ENCODE measurements at places on chromosomes 16 and 17. TPM values are rescaled to one million over a fixed set of nuclear protein-coding genes. Genes with fewer than 3 reads are reported as not detected.

ZMYND15 gene
- total RNA-seq = 0.23 TPM

KDM6B gene
- total RNA-seq = 17.7 TPM

MMP2 gene
- 211 TPM for total RNA-seq

MYH1 gene
- total RNA-seq = not detected

WDR45B gene
- total RNA-seq = 81.4 TPM

KRT15 gene
- 3.3 TPM for total RNA-seq

- DNase-seq = no peak
These were observed 220.7 kb downstream of the ENGASE start for GRCh38 chr17:79295307-79295706.

DNA sequence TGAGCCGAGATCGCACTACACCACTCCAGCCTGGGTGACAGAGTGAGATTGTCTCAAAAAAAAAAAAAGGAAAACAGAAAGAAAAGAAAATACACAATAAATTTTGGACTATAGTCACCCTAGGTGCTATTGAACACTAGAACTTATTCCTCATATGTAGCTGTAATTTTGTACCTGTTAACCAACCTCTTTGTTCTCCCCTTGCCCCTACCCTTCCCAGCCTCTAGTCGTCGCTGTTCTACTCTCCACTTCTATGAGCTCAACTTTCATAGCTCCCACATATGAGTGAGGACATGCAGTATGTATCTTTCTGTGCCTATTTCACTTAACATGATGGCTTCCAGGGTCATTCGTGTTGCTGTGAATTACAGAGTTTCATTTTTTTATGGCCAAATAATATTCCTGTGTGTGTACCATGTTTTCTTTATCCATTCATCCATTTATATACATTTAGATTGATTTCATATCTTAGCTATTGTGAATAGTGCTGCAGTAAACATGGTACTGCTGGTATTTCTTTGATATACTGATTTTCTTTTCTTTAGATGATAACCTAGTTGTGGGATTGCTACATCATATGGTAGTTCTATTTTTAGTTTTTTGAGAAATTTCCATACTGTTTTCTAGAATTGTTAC, 28.3 kb downstream of the VPS35L start:
- DNase-seq = no peak

- DNase-seq = no peak
These were observed 18.8 kb upstream of the GAA start for GRCh38 chr17:80082403-80083135.

DNA sequence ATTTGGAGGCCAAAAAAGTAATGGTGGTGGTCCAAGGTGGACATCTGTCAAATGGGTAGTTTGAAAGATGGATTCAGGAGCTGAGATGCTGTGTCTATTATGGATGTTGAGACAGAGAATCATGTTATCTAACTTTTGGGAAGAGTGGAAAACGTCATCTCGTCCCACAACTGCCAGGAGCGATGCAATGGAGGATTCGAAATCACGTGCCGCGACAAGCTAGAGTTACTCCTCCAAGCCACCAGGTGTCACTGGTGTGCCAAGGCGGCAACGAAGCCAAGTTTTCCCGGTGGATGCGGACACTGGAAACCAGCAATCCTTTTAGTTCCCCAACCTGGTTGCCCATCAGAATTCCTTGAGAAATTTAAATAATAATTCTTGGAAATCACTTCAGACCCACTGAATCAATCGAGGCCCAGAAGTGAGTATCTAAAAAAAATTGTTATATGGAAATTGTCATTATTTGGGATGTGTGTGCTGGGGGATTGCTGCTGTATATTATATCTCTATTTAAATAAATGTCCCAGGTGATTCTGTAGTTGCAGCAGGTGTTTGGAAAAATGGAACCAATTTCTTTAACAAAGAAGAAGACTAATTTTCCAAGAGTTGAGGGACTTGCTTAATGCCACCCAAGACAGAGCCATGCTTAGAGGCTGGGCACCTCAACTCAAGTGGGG, 206.1 kb downstream of the HAPSTR1 start:
- DNase-seq = no peak

DNA sequence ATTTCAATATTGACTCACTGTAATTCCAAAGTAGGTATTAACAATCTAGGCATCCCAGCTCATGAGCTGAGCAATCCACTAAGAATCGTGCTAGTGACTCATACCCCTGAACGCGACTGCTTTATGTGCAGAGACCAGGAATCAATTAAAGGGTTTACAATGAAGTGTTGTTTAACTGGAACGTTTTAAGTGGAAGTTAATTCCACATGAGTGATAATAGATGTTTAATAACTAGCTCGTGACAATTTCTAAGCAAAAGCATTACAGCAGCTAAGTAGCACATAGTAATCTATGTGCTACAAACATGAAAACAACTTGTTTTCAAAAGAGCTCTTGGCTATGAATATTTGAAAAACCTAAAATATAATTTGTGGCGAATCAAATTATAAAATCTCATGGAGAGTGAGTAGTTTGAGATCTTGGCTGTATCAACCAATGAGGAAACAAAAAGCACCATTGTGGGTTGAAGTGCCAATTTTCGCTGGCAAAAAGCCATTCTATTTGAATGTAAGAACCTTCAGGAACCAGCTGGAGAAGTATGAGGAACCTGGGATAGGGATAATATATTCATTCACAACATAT, 9.4 kb downstream of the GJC1 start:
- no peak for DNase-seq

GRCh38 chr17:78344666-78345065, 15.2 kb downstream of the SOCS3 start:
- no peak for DNase-seq

DNA sequence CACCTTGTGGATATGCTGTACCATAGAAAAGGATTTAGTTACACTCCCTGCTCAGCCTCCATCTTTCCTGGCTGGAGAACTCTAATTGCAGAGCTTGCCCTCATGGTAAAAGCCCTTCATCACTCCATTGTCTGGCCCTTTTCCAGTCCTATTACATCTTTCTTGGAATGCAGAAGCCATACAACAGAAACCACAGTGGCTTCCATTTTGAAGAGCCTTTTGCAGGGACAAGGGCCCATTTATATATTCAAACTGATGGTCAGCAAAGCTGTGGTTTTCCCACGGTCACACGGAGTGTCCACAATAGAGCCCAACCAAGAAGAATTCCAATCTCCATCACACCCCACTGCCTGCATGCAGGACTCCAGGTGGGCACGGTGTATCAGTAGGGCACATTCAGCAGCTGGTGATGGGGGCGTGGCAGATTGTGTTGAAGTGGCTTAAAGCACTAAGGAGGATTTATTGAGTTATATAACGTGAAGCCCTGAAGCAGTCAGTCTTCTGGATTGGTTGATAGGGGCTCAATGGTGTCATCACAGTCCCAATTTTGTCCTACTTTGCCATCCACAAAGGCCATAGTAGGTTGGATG, 20.3 kb downstream of the COPRS start:
- DNase-seq = no peak

GRCh38 chr16:51374346-51374745, 223.3 kb upstream of the SALL1 start:
- no peak for DNase-seq

GRCh38 chr17:721540-721937, 6.9 kb upstream of the VPS53 start:
- no peak for DNase-seq

DNA sequence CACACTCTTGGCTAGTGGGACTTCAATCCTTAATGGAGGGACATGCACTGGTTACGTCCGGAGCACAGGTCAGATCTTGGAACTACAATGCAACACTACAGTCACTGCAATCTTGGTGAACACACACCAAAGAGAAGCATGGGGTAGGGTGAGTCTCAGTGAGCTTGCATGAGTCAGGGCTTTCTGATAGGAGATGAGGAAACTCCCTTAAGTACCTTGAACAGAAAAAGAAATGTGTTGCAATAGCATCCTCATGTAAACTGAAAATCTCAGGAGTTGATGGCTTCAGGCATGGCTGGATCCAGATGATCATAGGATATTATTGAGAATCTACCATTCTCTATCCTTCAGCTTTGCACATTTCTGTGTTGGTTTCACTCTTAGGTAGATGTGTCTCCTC, 54.1 kb downstream of the CES1 start:
- DNase-seq = no peak

DNA sequence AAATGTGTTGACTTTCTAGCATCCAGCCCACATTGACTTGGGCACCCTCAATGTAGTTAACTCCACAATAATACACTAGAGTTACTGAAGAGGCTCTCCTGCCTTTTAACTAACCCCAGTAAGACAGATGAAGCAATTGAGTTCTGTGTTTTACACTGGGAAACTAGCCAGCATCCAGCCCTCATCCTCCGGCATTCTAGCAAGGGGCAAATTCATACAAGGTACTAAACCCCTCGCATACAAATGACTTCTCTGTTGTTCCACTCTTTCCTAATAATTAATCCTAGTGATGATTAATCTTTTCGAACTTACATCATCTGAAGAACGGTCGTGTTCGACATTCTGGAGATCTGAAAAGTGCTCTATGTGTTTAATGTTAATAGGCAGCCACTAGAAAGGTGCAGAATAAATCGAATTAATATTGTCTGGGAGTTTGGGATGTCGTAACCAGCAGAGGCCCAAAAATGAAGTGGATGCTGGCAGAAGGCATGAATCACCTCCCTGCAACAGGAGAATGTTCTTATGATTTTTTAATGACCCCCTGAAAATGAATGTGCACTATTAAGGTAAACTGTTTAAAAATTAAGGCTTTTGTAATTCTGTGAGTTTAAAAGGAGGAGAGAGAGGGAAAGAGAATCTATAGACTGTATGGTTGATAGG, 249.4 kb downstream of the SNX29 start:
- no peak for DNase-seq

DNA sequence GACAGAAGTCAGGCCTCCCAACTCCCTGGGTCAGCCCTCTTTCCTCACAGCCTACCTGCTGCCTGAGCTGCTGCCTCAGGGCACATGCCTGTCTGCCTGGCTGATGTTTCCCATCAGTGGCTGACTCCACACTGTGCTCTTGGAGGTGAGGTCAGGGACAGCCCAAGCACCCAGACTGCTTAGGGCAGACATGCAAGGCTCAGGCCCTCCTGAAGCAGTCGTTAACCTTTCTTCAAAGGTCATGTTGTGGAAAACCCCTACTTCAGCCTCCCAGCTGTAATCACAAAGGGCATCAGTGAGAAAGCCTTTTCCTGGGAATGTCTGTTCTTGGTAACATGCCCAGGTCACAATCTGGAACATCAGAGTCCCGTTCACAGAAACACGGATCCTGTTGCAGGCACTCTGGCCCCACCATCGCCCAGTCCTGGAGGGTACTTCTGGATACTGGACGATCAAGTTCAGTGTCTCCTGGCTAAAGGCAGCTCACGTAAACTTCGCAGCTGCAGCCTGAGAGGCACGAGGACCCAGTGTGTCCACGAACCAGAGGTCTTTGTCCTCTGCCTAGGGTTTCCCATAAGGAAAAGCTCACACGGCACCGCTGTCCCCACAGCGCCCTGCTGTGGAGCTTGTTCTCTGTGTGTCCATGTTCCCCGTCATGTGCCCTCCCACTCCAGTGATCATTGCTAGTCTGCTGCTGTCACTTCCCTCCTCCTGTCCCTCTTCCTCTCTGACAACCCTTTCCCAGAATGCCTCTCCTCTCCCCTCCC, 54.9 kb downstream of the GNAO1 start:
- no peak for DNase-seq

- no peak for DNase-seq
These were observed 129.1 kb downstream of the GAS7 start for GRCh38 chr17:10069301-10069700.

DNA sequence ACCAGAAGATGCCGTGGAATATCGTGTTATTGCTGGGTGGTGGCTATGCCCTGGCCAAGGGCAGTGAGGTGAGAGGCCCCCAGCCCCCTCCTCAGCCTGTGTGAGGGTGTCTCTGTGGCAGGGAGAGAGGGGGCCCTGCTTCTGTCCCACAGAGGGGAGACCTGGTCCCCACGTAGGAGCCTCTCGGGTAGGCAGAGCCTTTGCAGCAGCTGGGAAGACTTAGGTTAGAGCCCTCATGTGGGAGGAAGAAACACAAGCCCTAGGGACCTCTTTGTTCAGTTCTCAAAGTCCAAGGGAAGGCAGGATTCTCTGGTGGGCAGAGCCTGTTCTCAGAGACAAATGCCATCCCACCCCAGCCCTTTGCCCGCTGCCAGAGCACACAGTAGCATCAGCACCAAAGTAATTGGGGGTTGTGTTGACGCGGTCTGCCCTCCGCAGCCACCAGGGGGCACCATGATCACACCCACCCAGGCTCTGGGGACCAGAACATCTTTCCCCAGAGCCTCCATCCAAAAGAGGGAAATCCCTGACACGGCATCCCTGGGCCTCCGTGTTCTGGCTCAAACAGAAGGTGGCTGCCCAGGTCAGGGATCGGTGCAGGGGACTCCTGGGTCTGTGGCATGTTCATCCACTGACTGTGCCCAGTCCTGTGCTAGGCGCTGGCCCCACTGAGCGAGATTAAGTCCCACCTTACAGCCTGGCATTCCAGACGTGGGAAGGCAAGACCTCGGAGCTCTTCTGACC, 11.5 kb upstream of the FOXN1 start:
- DNase-seq = peak; percentile 94

DNA sequence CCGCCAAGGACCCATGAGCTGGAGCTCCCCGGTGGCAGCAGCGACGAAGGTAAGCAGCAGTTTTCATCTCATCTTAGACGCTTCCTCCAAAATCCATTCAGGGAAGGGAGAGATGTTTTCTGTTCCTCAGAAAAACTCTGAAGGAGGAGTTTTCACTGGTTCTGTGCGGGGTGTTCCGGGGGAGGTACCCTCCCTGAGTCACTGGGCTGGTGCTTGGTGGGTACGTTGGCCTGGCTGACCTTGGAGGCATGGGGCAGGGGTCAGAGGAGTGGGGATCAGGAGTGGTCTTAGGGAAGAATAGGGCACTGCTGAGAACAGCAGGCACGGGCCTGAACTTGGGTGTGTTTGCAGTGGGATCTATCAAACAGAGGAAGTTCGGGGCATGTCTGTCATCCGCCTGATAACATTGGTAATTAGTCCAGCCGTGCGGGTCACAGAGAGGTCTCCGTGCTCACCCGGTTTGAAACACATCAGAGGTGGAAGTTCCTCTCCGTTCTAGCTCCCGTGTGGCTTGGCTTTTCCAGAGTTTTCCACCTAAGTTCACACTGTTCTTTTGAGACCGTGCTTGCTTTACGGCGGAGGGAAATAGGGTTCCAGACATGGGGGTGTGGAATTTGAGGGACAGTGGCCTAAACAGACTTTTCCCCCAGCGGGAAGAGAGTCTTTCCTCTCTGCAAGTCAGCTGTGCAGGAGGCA, 59.6 kb upstream of the CIBAR2 start:
- DNase-seq = no peak

- DNase-seq = no peak
These were observed 100.7 kb downstream of the MARF1 start for GRCh38 chr16:15542261-15542660.

- DNase-seq = no peak
These were observed 652.5 kb downstream of the HS3ST4 start for GRCh38 chr16:26344240-26344776.

- no peak for DNase-seq
These were observed 116.8 kb upstream of the SOX9 start for GRCh38 chr17:72004011-72004427.

DNA sequence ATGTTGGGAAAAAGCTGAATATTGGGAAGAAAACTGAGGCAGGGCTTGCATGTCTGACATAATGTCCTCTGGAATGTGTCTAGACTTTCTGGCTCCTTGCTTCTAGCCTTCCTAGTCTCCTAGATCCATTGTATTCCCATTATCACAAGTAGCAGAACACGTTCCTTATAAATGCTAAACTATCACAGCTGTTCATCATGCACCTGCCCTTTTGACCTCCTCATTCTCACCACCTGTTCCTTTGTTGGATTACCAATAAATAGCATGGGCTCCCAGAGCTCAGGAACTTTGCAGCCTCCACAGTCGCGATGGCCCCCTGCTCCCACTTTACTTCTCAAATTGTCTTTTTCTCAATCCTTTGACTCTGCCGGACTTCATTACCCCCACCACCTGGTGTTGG, 49.7 kb downstream of the ACSM1 start:
- no peak for DNase-seq

GRCh38 chr16:12535535-12536411, 267.9 kb downstream of the CPPED1 start:
- no peak for DNase-seq

Data from esophagus muscularis mucosa (tissue), 4 donors.